HFF-Myc (cell line): ENCODE measurements at places on chromosomes 11 and 22.

DNA sequence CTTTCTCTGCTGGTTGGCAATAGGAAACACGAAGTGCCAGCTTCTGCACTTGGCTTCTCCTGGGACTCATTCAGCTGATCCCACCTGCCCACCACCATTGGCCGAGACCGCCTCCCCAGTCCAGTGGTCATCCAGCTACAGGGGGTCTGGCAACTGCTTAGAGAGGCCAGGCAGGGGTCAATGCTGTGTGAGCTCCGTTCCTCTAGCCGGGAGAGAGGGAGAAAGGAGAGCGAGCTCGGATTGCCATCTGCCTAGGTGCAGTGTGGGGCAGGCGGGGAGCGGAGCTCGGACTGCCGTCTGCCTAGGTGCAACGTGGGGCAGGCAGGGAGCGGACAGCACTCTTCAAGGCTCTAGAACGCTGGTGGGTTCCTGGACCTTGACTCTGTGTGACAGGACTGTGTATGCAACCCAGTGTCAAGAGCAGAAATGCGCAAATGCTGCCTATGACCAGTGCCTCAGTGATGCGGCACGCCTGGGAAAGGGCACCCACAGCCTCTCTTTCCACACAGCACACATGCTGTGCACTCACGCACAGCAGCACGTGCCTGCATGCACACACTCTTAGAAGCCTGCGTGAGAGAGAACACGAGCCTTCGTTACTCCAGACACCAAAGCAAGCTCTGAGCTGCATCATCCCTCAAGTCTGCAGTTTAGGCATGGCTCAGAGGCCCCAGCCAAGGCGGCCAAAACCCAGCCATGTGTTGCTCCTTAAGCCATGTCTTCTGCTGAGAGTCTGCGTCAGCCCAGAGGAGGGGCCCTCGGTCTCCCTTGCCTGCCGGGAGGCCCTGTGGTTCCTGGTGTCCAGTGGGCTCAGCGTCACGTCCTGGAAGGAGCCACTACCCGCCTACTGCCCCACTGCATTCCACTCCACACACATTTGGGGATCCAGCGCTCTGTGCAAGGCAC lies 26.8 kb upstream of the JAM3 start:
- DNase-seq, result no peak

DNA sequence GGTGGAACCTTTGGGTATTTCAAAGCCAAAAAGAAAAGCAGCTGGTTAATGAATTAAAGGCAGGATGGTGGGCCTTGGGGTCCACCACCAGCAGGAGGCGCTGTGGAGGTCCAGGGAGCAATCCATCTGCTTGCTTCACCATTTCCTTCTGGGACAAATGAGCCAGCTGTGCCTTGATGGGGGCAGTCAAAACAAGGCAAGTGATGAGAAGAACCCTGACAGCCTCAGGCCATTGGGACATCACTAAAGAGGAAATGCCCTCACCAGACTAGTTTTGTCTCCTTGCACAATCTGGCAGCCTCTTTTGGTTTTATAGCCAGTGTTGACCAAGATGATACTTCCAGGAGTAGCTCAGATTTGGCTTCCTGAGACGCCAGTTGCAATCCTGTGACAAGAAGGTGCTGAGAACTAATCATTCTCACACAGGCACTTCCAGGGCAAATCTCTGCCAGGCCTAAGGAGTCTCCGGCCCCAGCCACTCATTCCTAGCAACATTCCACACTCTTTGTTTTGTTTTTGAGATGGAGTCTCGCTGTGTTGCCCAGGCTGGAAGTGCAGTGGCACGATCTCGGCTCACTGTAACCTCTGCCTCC lies 38.2 kb upstream of the WEE1 start:
- peak; percentile 30 for DNase-seq

GRCh38 chr11:86176165-86176884 lies 68.2 kb upstream of the EED start:
- no peak for DNase-seq

GRCh38 chr11:65662247-65662798 lies 393 bp downstream of the RELA start:
- DNase-seq, result no peak

DNA sequence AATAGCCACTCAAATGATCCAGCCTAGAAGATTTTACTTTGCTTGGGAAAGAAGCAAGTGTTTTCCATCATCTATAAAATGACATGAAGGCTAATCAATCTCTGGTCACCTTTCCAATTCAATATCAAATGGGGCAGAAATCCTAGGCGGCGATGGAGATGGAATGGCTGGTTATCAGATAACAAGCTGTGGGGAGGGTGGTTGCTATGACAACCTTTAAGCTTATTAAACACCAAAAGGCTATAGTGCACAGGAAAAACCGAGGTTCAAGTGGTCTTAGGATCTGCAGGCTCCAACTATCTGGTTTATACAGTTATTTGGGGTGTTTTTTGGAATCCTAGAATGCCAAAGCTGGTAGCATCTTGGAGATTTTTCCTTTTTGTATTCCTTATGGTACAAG lies 13.9 kb upstream of the BSX start:
- no peak for DNase-seq

DNA sequence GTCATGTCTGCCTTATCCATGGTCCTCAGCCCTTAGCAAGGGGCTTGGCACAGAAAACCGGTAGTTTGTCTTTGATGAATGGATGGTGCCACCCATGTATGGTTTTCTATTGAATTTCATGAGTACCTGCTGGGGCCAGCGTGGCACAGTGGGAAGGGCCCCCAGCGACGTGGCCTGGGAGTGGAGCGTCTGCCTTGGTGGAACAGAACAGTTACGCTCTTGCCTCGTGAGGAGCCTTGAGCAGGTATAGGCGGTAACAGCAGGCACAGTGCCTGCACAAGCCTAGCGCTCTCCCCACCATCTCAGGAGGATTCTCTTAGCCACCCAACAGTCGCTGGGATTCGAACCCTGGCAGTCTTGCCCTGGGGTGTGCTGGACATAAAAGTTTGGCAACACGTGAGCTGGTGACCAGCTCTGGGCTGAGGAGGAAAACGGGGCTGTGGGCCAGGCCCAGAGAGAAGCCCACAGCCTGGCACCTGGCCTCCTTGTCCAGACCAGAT lies 3.0 kb upstream of the SSH3 start:
- no peak for DNase-seq

- DNase-seq, result no peak
Observed at GRCh38 chr11:111671383-111671782, 69.1 kb downstream of the SIK2 start.

DNA sequence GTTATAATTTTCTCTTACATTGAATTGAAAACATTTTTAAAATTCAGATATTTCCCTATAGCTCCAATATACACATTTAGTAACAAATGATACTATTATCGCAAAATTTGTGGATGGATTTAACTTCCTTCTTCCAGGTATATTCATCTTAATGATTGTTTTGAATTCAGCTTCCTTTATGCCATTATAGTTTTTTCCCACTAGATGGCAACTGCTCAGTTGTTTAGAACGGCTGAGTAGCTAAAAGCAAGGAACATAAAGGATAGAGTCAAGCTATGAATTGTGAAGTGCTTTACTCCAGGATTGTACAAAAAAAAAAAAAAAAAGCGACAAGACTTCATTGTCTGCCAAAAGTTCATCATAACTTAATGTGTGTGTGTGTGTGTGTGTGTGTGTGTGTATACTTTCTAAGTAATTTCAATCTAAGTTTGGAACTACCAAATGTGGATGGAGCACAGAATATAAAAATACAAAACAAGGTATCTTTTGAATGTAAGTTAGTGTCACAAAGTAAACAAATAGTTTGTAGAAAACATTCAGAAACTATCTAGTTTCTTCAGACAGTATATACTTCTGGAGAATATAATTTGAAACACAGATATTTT lies 846.4 kb downstream of the DLG2 start:
- no peak for DNase-seq

GRCh38 chr11:10233581-10233980 lies 60.4 kb downstream of the SBF2 start:
- DNase-seq, result peak; percentile 10

DNA sequence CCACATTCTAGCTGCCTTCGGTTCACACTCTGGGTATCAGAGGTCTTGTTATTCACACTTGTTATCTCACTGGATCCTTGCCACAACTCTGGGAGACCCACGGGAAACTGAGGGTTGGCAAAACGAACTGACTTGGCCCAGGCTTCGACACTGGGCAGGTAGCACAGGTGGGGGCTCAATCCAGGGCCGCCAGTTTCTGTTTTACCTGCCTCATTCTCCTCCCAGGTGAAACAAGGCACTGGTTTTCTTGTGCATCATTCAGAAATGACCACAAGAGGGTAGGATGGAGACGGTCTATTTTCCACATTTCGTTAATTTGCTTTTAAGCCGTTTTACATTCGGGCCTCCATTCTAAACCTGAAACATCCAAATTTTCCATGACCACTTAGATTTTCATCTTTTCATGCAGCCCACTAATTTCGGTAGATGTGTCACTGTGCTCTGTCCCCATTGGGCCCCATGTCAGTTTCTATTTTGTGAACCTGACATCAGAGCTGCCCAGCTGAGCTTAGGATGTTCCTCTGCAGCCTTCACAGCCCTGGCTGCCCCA lies 108.1 kb downstream of the KIAA1671 start:
- no peak for DNase-seq

- DNase-seq, result no peak
Observed at GRCh38 chr11:108495326-108495725, 2.9 kb downstream of the POGLUT3 start.

GRCh38 chr11:2269601-2270321 lies 627 bp downstream of the ASCL2 start:
- peak; percentile 12 for DNase-seq

- no peak for DNase-seq
Observed at GRCh38 chr11:123260511-123261211, 65.6 kb upstream of the CLMP start.

- no peak for DNase-seq
Observed at GRCh38 chr11:92727123-92727522, 242.3 kb upstream of the MTNR1B start.

DNA sequence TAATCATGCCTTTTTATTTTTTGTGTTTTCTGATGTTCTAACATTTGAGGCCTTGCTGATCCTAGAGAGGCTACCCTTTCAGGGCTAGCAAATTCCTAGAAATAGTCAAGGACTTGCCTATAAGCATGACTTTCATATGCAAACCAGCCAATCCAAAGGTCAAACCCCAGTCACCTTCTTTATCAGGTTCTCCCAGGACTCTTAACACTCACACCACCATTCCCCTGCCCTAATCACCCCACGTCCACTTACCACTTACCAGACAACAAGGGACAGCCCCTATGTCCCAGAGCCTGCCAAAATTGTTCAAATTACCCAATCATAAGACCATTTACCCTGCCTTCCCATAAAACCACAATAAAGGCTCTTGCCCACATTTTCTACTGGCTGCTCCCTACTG lies 1339.8 kb downstream of the LRRC4C start:
- DNase-seq, result no peak

DNA sequence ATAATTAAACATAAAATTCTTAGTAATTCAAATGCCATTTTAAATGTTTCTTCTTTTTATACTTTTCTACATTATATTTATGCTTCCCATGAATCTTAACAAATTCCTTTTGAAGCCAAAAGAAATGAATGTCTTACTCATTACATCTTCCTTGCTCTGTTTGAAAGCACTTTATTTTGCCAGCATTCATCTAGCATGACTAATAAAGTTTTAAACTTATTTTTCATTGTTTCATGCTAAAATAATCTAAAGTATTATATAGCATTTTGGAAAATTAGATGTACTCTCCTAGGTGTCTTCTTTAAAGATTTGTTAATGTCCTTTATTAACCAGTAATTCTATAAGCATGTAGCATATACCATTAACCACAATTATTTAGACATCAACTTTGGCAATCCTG lies 9.7 kb upstream of the PIWIL4 start:
- DNase-seq, result no peak

- no peak for DNase-seq
Observed at GRCh38 chr22:34805771-34806170, 260.2 kb upstream of the ISX start.

DNA sequence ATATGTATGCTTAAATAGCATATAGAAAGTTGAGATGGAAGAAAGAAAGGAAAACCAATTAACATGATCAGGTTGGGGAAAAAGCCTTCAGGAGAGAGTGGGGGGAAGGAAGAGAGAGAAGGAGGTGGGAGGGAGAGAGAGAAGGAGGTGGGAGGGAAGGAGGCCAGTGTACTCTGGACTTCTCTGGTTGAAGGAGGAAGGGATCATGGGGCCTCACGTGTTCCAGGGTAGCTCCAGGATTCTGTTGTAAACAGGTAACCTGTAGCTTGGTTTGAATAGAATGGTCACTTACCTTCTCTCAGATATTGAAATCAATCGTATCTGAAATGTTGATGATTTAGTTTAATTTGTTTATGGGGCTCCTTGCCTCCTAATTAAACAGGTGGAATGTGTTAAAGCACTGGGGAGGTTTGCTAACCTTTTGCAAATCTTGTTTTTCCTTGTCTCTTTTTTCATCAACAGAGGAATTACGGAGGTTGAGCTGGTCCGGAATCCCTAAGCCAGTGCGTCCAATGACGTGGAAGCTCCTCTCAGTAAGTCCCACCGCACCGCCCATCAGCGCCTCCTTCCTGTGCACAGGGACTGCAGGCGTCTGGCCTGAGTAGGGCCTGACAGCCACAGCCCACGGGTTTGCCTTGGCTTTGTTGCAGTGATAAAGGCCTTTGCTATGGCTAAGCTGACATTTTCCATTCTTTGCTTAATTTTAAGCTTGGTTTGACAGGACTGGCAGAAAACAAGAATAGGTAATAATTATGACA lies 115.9 kb downstream of the TBC1D22A start:
- no peak for DNase-seq

- peak; percentile 52 for DNase-seq
Observed at GRCh38 chr11:11842421-11843008, 743 bp downstream of the USP47 start.

DNA sequence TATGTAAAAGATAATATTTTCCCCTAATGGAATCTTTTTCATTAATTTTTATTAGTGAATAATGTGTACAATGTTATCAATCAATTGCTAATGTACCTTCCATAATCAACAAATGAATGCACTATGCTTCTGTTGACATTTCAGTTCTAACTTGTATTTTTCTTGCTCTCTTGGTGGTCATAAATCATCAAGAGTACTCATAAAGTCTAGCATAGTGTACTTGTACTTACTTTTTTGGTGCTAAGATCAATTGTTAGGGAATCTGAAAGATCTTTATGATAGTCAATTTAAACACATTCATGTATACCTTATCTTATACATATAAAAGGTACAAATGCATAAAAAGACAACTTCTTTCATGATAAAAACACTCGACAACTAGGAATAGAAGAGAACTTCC lies 10.5 kb downstream of the ENTHD1 start:
- DNase-seq, result no peak

- DNase-seq, result no peak
Observed at GRCh38 chr11:8962841-8963240, 1.4 kb downstream of the TMEM9B start.

- DNase-seq, result no peak
Observed at GRCh38 chr11:46381048-46381818, at the start of gene MDK. MDK (plus strand) TSS chr11:46381669; CDS start chr11:46382058, 389 bp downstream.

DNA sequence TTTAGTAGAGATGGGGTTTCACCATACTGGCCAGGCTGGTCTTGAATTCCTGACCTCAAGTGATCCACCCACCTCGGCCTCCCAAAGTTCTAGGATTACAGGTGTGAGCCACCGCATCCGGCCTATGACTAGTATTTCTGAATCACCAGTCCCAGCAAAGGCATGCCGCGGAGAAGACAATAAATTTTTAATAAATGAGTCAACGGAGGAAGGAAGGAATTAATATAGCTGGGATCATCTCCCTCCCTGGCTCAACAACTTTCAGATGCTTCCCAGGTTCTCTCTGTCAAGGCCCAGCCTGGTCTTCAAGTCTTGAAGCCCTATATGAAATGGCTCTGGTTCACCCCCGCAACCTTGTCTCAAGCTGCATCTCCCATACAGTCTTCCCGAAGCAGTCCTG lies 45.7 kb downstream of the CYTH4 start:
- DNase-seq, result peak; percentile 95
